T-helper 17 cell (primary cell): ENCODE measurements at places on chromosomes 5 and 9.

- DNase-seq: no peak
These were observed 128.7 kb downstream of the SPOCK1 start for GRCh38 chr5:137370096-137371071.

GRCh38 chr9:95771556-95772246 lies 103.8 kb upstream of the ERCC6L2 start:
- no peak for DNase-seq

- DNase-seq: no peak
These were observed 285.8 kb upstream of the PCSK5 start for GRCh38 chr9:75604661-75605060.

GRCh38 chr5:63686938-63687337 lies 275.3 kb downstream of the HTR1A start:
- DNase-seq: no peak

DNA sequence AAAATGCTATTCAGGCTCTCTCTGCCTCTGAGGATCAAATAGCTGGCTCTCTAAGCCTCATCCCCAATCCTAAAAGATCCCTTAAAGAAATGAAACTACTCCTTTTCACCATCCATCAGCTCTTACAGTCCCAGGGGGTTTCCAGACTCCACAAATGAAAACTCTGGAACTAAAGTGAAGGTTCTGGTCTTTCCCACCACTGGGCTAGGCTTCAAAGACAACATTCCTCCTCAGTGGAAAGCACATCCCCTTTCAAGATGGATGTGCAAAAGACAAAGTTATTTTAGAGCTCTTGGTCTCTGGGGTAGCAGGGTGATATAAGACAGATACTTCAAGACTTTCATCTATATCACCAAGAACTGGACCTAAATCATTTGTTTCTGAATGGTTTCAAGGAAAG lies 106.9 kb downstream of the DCP2 start:
- DNase-seq: no peak
